Neural crest cell (in vitro differentiated cells): ENCODE measurements at places on chromosomes 4 and X.

DNA sequence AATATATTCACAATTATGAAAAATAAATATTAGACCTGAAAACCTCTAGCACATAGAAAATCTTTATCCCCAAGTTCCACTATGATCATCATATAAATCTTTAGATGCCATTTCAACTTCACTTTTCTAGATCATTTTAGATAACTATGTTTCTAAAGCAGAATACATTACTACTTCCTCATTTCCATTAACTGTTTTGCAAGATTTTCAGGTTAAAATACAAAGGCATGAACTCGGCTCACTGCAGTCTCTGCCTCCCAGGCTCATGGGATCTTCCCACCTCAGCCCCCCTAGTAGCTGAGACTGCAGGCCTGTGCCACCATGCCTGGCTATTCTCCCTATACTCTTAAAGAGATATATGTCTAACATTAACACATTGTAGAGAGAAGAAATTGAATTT is 1365.9 kb upstream of the AGA start:
- H3K27me3 ChIP-seq, result no peaks in the 10 kb centered on the region
- no peaks in the 10 kb centered on the region for H3K36me3 ChIP-seq
- H3K4me1 ChIP-seq, result no peaks in the 10 kb centered on the region
- no peak overlapping the region for H3K27ac ChIP-seq
- H3K4me3 ChIP-seq, result no peak overlapping the region

- no peaks in the 10 kb centered on the region for H3K4me1 ChIP-seq
- no peaks in the 10 kb centered on the region for H3K27me3 ChIP-seq
- no peak overlapping the region for H3K27ac ChIP-seq
- no peak for DNase-seq
Measured at GRCh38 chr4:159871141-159871540, 768.3 kb downstream of the RAPGEF2 start.

- H3K4me1 ChIP-seq, result no peaks in the 10 kb centered on the region
- H3K27ac ChIP-seq, result no peak overlapping the region
- H3K4me3 ChIP-seq, result no peak overlapping the region
- H3K27me3 ChIP-seq, result no peaks in the 10 kb centered on the region
Measured at GRCh38 chr4:74845834-74846233, 51.5 kb upstream of the BTC start.

DNA sequence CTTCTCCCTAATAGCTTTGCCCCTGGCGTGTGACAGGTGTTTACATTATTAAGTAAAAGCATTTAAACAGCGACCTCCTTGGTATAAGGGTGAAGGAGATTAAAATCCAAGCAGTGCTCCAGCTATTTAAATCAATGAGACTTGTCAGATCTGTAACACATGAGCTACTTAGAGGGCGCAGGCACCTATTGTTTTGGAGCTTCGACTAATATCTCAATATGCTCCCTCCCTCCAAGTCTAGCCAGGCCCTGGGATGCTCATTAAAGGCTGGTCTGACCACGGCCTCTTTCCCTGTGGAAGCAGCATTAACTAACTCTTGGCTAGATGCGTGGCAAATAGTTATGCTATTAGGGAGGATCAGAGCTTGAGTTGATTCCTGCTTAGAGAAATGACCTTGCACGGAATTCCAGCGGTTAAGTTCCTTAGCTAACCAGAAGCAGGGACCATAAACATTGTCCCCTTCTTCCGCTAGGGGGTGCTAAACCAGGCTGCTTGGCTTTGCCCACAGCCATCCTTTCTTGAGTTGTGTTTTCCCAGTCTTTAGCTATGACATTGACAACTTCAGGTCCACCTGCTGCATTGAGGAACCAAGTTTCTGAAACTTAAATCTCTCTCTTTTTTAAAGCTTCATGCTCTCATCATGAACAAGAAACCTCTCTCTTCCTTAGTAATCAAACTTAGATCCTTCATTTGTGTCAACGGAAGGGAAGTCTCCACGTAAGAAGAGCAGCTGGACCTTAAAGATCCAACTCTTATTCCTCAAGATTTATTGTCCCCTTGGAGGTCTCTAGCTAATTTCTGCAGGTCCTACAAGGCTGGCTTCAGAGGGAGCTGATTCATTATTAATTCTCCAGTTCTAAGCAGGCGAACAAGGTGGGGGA is 80.7 kb upstream of the IGFBP7 start:
- H3K4me1 ChIP-seq, result peaks cover 41% of the 10 kb centered on the region
- H3K4me3 ChIP-seq, result no peak overlapping the region
- DNase-seq, result peak; percentile 49

GRCh38 chr4:46648088-46648744 is 258.3 kb upstream of the GABRA2 start:
- H3K27ac ChIP-seq, result no peak overlapping the region
- H3K4me1 ChIP-seq, result no peaks in the 10 kb centered on the region
- peak; percentile 21 for DNase-seq
